Right atrium auricular region (tissue), 2 donors: ENCODE measurements at places on chromosomes 12 and 14.

DNA sequence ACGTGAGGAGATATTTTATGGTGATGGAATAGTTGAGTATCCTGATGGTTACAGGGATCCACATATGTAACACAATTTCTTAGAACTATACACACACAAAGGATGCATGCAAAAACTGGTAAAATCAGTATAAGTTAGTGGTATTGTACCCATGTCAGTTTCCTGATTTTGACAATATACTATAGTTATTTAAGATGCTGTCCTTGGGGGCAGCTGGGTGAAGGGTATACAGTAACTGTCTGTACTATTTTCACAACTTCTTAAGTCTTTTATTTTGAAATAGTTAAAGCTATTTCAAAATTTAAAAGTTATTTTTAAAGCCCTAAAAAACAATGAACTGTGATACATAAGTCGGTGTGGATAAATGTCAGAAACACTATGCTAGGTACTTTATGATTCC is 24.5 kb upstream of the POLR3B start:
- no peak for DNase-seq

- DNase-seq: no peak
Measured at GRCh38 chr12:3929875-3930615, 56.8 kb upstream of the PARP11 start.

- DNase-seq: no peak
Measured at GRCh38 chr12:97936165-97936564, 473.6 kb downstream of the RMST start.

- DNase-seq: no peak
Measured at GRCh38 chr14:32607399-32607798, 278.3 kb downstream of the AKAP6 start.

DNA sequence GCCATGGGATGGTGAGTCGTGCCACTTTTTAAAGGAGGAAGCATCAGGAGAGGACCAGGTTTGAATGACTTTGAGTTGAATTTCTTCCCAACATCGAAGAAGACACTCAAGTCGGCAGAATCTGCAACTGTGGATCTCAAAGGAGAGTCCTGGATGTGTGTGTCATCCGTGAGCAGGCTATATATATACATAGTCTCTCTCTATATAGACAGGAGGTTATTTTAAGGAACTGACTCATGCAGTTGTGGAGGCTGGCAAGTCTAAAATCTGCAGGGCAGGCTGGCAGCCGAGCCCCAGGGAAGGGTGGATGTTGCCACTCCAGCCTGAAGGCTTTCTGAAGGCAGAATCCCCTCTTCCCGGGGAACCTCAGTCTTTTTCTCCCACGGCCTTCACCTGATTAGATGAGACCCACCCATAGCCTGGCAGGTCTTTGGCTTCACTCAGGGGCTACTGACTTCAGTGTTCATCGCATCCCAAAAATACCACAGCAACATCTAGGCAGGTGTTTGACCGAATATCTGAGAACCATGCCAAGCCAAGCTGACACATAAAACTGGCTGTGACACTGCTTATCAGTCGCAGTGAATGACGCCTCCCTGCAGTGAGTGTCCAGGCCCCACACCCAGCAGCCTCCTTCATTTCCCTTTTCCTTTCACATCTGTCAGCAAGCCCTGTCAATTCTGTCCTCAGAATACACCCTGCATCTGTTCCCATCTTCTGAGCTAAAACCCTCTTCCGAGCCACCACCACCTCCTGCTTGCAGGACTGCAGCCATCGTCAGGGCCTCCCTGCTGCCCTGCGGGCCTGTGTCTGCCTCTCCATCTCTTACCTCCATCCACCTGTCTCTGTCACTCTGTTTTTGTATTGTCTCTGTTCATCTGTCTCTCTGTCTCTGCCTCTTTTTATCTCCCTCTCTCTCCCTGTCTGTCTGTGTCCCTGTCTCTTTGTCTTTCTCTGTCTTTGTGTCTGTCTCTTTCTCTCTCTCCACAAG is 54.0 kb downstream of the ZNF664 start:
- no peak for DNase-seq

- DNase-seq: no peak
Measured at GRCh38 chr12:71771069-71771468, 16.4 kb downstream of the RAB21 start.

- DNase-seq: no peak
Measured at GRCh38 chr14:22791301-22791700, 23.9 kb downstream of the SLC7A7 start.

DNA sequence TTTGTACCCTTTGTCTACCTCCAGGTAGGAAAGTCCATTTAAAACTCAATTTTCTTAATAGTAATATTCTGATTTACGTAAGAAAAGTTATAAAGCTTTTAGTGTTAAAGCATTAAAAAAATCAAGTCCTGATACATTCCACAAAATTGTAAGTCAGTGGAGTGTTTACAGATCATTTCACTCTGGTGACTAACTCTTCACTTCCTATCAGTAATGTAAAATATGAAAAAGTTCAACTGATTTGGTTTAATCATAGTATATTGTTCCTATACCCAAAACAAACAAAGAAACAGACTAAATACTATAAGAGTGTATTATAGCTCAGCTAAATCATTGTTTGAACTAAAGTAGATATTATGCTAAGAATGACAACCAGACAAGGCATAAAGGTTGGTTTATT is 85.9 kb downstream of the VEZT start:
- no peak for DNase-seq
